ENCODE measurements at places on chromosomes 12 and 14.
A peak's percentile ranks its signal among the peaks of the same experiment; 100 is the strongest.

GRCh38 chr12:58414398-58414871 is 473.1 kb downstream of the ATP23 start:
- DNase-seq: no peak

DNA sequence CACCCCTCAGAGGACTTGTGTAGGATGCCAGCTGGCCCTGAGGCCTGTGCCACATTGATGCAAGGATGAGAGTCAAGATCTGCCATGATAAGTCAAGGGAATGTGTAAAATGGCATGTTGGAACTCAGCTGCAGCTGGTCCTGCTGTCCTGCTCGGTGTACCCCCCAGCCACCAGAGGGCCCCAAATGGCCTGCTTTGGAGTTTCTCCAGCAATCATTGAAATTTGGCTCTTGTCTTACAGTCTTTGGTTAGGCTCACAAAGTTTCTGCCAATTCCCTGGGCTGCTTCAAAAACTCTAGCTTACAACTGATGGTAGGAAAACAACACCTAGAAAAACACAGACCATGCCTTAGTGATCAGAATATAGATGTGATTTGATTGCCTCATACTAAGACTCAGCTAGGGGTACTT is 76.8 kb downstream of the HSD17B6 start:
- peak; percentile 14 for DNase-seq

- DNase-seq: no peak
Observed at GRCh38 chr12:102061096-102061559, 663 bp downstream of the WASHC3 start.

- DNase-seq: no peak
Observed at GRCh38 chr14:36514278-36515104, 5.5 kb downstream of the NKX2-1 start.

GRCh38 chr12:25186788-25187402 is 8.1 kb downstream of the DNAI7 start:
- DNase-seq: no peak

GRCh38 chr12:15662303-15662980 is 126.7 kb downstream of the EPS8 start:
- no peak for DNase-seq

DNA sequence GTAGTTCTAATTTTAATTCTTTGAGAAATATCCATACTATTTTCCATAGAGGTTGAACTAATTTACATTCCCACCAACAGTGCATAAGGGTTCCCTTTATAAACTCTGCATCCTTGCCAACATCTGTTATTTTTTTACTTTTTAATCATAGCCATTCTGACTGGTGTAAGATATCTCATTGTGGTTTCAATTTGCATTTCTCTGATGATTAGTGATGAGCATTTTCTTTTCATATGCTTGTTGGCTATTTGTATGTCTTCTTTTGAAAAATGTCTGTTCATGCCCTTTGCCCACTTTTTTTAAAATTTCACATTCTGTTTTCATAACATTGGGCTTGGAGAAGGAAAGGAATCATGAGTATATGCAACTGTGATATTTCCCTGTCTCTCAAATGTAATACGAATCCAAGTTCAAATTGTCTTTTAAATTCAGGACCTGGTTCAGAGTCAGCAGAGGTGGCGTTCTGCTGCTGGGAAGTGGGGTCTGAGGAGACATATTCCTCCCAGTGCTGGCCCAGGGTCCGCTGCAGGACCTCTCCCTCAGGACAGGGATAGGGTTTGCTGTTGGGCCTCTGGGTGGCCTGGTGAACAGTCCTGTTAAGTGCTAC is 81.2 kb upstream of the ETV6 start:
- no peak for DNase-seq

- no peak for DNase-seq
Observed at GRCh38 chr14:29529418-29529817, 398.2 kb downstream of the PRKD1 start.

DNA sequence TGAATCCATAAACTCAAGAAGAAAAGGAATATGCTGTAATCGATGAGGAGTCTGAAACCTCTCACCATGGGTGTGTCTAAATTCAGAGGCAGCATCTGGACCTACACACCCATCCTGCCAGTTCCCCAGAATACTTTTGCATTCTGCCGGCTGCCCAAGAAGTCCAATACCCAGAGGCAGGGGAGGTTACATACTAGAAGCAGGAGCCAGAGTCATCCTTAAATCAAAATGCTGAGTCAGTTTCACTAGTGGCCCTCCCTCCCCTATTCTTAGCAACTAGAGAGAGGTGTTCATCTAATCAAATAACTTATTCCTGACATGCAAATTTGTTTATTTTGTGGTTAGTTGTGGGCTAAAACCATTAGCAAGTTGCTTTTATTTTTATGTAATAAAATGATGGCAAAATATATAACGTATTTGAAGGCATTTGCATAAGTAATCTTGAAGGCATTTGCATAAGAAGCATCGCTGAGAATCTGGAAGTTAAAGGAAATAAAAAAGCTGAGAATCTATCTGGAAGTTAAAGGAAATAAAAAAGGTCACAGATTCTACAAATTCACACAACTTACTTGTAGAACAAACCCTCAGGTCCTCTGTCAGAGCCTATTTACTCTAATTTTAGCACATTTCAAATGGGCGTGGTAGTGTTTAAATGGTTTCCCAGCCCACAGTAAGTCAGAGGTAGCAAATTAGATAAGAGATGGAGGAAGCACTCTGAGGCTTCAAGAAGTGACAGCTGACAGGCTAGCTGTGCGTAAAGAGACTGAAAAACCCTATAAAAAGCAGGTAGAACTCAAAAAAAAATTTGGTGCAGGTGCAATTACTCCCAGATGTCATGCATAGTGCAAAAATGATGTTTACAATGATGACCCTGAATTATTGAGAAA is 7.8 kb downstream of the BHLHE41 start:
- no peak for DNase-seq

Data from activated T-cell treated with anti-CD3 and anti-CD28 coated beads for 24 hours (primary cell).